ENCODE measurements at places on chromosomes 4 and X. TPM values are rescaled to one million over a fixed set of nuclear protein-coding genes. Genes with fewer than 3 reads are reported as not detected.
A peak's percentile ranks its signal among the peaks of the same experiment; 100 is the strongest.

GRCh38 chrX:22118161-22118830 lies 86.2 kb downstream of the PHEX start:
- DNase-seq = no peak
- H3K27me3 ChIP-seq = no peaks in the 10 kb centered on the region
- H3K4me1 ChIP-seq = no peaks in the 10 kb centered on the region
- no peaks in the 10 kb centered on the region for H3K36me3 ChIP-seq

- no peaks in the 10 kb centered on the region for H3K36me3 ChIP-seq
- H3K27ac ChIP-seq = no peak overlapping the region
- H3K4me1 ChIP-seq = no peaks in the 10 kb centered on the region
- no peak for DNase-seq
- no peaks in the 10 kb centered on the region for H3K27me3 ChIP-seq
These were observed 25.6 kb downstream of the DHRSX start for GRCh38 chrX:2474963-2475726.

GRCh38 chr4:51842167-51842553 lies 793 bp upstream of the DCUN1D4 start:
- H3K4me3 ChIP-seq = peak overlapping the region; percentile 89
- DNase-seq = no peak
- H3K27me3 ChIP-seq = no peaks in the 10 kb centered on the region
- H3K36me3 ChIP-seq = no peaks in the 10 kb centered on the region

DNA sequence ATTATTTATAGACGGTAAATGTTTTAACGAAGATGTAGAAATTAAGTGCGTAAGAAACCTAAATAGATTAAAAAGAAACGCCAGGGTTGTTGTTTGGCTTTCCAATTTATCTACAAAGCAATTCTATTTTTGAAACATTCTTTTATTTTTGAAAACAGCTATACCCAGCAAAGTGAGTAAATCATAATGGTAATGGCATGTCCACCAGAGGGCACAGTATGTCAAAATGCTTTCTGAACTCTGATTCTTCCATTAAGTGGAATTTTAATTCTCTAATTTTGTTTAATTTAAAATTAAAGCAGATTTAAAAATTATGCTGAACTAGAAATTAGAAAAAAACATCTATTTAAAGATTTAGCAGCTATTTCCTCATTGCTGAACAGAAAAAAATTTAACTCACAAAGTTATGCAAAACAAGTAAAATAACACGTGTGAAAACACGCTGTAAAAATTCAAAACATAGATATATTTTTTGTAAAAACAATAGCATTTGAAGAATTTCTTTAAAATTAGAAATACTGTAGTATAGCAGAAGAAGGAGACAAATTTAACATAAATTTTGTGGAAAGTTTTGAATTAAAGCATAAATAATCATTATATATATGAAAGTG lies 26.5 kb downstream of the RASSF6 start:
- H3K27me3 ChIP-seq = no peaks in the 10 kb centered on the region
- no peaks in the 10 kb centered on the region for H3K36me3 ChIP-seq
- peaks cover 12% of the 10 kb centered on the region for H3K4me1 ChIP-seq
- no peak for DNase-seq
- H3K27ac ChIP-seq = no peak overlapping the region
- H3K4me3 ChIP-seq = no peak overlapping the region

GRCh38 chr4:39305912-39306677 lies 60.1 kb downstream of the RFC1 start:
- no peaks in the 10 kb centered on the region for H3K4me1 ChIP-seq
- H3K27ac ChIP-seq = no peak overlapping the region
- no peaks in the 10 kb centered on the region for H3K27me3 ChIP-seq
- DNase-seq = no peak

- H3K27ac ChIP-seq = no peak overlapping the region
- no peaks in the 10 kb centered on the region for H3K4me1 ChIP-seq
- peaks cover 34% of the 10 kb centered on the region for H3K36me3 ChIP-seq
- no peak for DNase-seq
- H3K27me3 ChIP-seq = no peaks in the 10 kb centered on the region
- H3K4me3 ChIP-seq = no peak overlapping the region
These were observed 22.4 kb downstream of the TMEM33 start for GRCh38 chr4:41957634-41958033.

DNA sequence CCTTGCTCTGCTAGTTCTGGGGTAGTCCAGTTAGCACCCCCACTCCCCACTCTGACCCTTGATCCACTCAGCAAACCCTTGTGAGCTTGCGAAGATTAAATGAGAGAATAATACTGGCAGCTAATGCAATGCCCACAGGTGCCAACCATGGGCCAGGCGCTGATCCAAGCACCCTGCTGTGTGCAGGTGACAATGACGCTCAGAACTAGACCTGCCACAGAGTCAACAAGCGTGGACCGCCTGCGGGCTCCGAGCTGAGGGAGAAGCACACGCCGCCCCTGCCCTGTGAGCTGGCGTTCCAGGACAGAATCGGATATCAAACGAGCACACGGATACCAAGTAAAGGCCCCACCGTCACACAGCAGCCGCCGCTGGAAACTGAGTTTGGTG lies 129.2 kb downstream of the FAM53A start:
- H3K36me3 ChIP-seq = no peaks in the 10 kb centered on the region
- peaks cover 89% of the 10 kb centered on the region for H3K27me3 ChIP-seq
- H3K4me1 ChIP-seq = no peaks in the 10 kb centered on the region

DNA sequence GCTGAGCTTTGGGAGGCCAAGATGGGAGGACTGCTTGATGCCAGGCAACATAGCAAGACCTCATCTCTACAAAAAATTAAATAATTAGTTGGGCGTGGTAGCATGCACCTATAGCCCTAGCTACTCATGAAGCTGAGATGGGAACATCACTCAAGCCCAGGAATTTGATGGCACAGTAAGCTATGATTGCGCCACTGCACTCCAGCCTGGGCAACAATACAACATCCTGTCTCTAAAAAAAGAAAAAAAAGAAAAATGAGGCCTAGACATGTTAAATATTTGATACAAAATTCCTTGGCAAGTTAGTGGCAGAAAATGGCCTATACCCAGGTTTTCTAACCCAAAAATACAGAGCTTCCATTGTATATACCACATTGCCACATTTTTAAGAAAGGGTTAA lies 88.1 kb upstream of the MAB21L2 start:
- no peak overlapping the region for H3K27ac ChIP-seq
- H3K4me1 ChIP-seq = no peaks in the 10 kb centered on the region
- H3K4me3 ChIP-seq = no peak overlapping the region
- DNase-seq = no peak

DNA sequence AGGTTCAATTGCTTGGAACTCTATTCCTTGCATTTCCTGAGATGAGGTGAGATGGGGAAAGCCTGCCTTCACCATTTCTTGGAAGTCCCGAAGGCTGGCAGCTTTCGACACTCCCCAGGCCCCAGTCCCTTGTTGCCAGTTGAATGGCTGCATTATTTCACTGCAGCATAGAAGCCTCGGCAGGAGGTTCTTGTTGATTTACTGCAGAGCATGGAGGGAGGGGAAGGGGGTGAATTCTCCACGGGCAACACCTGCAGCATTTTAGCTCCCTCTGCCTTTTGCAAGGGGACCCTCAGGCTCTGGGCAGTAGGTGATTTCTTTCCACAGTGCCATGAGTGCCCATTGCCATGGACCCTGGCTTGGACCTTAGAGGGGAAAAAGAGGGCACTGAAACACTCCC lies 10.7 kb upstream of the BCLAF3 start:
- no peaks in the 10 kb centered on the region for H3K4me1 ChIP-seq
- H3K27ac ChIP-seq = no peak overlapping the region
- no peaks in the 10 kb centered on the region for H3K36me3 ChIP-seq
- no peak for DNase-seq
- H3K4me3 ChIP-seq = no peak overlapping the region
- H3K27me3 ChIP-seq = no peaks in the 10 kb centered on the region

DNA sequence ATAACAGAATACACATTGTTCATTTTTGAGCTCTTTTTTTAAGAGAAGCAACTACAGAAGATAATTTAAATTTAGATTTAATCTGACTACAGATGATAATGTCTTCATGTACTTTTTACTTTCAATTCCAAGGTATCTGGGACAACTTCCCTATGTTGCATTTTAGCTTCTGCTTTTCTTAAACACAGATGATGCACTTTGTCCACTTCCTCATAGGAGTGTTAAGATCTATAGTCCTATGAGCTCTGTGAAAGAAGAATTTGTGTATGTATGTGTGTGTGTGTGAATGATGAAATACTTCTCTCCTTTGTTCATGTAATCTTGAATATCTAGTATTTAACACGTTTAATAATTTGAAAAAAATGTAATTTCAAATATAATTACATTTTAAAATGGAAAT lies 5.3 kb upstream of the FHIP1A start:
- H3K4me3 ChIP-seq = no peak overlapping the region
- H3K36me3 ChIP-seq = no peaks in the 10 kb centered on the region
- no peak for DNase-seq
- no peak overlapping the region for H3K27ac ChIP-seq
- no peaks in the 10 kb centered on the region for H3K27me3 ChIP-seq

GRCh38 chrX:123504630-123505270 lies 228.1 kb downstream of the THOC2 start:
- no peak overlapping the region for H3K4me3 ChIP-seq
- no peak overlapping the region for H3K27ac ChIP-seq
- H3K27me3 ChIP-seq = no peaks in the 10 kb centered on the region

- H3K36me3 ChIP-seq = no peaks in the 10 kb centered on the region
- no peak for DNase-seq
- H3K27ac ChIP-seq = no peak overlapping the region
- H3K27me3 ChIP-seq = no peaks in the 10 kb centered on the region
- H3K4me1 ChIP-seq = peaks cover 12% of the 10 kb centered on the region
These were observed 56.7 kb downstream of the STOX2 start for GRCh38 chr4:183961795-183962194.

DNA sequence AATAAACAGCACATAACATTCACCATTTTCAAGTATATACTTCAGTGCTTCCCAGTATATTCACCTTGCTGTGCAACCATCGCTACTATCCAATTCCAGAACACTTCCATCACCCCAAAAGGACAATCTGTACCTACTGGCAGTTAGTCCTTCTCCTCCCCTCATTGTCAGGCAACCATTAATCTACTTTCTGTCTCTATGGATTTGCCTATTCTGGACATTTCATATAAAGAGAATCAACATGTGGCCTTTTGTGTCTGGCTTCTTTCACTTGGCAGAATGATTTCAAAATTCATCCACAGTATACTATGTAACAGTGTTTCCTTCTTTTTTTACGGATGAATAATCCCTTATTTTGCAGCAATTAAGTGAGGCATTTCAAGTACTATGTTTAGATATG lies 189.4 kb downstream of the FBXW7 start:
- H3K36me3 ChIP-seq = peaks cover 7% of the 10 kb centered on the region
- H3K27ac ChIP-seq = no peak overlapping the region
- DNase-seq = no peak
- no peak overlapping the region for H3K4me3 ChIP-seq
- H3K4me1 ChIP-seq = peaks cover 9% of the 10 kb centered on the region

DNA sequence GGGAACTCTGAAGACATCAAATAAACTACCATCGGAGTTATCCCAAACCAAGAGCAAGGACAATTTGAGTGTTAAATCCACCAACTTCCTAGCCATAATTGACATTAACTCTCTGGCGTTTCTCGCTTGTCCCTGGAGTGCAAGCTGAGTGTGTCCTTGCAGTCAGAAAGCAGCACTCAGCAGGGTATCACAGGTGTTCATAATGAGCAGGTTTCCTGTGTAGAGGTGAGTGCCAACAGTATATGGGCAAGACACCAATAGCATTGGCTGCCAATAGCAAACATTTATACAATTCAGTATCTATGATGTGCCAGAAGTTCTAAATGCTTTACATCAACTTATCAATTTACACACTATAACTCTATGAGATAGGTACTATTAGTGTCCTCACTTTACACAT lies 11.2 kb downstream of the BLTP1 start:
- no peak overlapping the region for H3K27ac ChIP-seq
- no peak overlapping the region for H3K4me3 ChIP-seq
- DNase-seq = no peak

- H3K4me1 ChIP-seq = no peaks in the 10 kb centered on the region
- no peaks in the 10 kb centered on the region for H3K36me3 ChIP-seq
- H3K27ac ChIP-seq = no peak overlapping the region
- no peaks in the 10 kb centered on the region for H3K27me3 ChIP-seq
- no peak overlapping the region for H3K4me3 ChIP-seq
These were observed 66.5 kb downstream of the AR start for GRCh38 chrX:67610282-67610681.

DNA sequence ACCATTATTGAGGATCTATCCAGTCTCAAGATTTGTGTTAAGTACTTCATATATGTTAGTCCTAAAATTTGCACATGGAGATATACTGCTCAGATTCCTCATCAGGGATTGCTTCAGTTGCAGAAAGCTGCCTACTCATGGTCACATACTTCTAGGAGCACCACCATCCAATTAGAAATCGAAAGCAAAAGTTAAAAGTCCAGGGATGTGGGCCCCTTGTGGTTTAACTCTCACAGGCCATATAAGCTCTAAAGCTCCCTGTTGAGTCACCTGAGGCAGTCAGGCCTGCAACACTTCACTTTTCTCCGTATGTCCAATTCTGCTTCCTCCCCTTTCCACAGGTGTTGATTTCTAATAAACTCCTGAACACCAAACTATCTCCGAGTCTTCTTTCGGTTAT lies 84.2 kb downstream of the CNOT6L start:
- H3K36me3 ChIP-seq = peaks cover 5% of the 10 kb centered on the region
- H3K27ac ChIP-seq = no peak overlapping the region
- H3K27me3 ChIP-seq = no peaks in the 10 kb centered on the region
- H3K4me3 ChIP-seq = no peak overlapping the region
- H3K4me1 ChIP-seq = peaks cover 9% of the 10 kb centered on the region
- no peak for DNase-seq

- H3K4me1 ChIP-seq = no peaks in the 10 kb centered on the region
- no peak for DNase-seq
- no peak overlapping the region for H3K27ac ChIP-seq
- H3K36me3 ChIP-seq = no peaks in the 10 kb centered on the region
- H3K4me3 ChIP-seq = no peak overlapping the region
These were observed 39.8 kb downstream of the GLRB start for GRCh38 chr4:157115613-157116335.

GRCh38 chrX:125340490-125340889 lies 20.8 kb downstream of the TEX13C start:
- no peaks in the 10 kb centered on the region for H3K27me3 ChIP-seq
- H3K4me1 ChIP-seq = no peaks in the 10 kb centered on the region
- no peak for DNase-seq
- H3K36me3 ChIP-seq = no peaks in the 10 kb centered on the region
- no peak overlapping the region for H3K27ac ChIP-seq

The PLP1 gene
- total RNA-seq = 46.5 TPM

The EREG gene
- 2.4 TPM for total RNA-seq

The SPOCK3 gene
- total RNA-seq = 2.9 TPM

The SMARCA1 gene
- total RNA-seq = 52.2 TPM

The HTN3 gene
- total RNA-seq = not detected

The MAGIX gene
- 4.2 TPM for total RNA-seq

The TMPRSS11B gene
- 0.83 TPM for total RNA-seq

The NBDY gene
- 11.8 TPM for total RNA-seq

The P2RY8 gene
- 3.1 TPM for total RNA-seq
